ENCODE measurements at places on chromosomes 5 and 9. TPM values are rescaled to one million over a fixed set of nuclear protein-coding genes. Genes with fewer than 3 reads are reported as not detected.
A peak's percentile ranks its signal among the peaks of the same experiment; 100 is the strongest.

DNA sequence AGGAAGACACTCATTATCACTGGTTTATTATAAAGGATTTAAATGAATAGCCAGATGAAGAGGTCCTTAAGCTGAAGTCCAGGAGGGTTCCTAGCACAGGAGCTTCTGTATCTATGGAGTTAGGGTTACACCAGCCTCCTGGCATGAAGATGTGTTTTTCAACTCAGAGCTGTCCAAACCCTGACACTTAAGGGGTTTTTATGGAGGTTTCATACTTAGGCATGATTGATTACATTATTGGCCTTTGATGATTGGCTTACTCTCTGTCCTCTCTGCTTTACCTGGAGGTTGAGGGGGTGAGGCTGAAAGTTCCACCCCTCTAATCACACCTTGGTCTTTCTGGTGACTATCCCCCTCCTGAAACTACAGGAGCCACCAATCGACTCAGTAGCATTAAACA, 84.9 kb upstream of the ZNF169 start:
- peak overlapping the region; percentile 33 for H3K4me3 ChIP-seq
- H3K27ac ChIP-seq = 0 out of 2 replicates have a peak overlapping the region, but pooled peaks have one; percentile 8
- H3K36me3 ChIP-seq = peaks cover 5% of the 10 kb centered on the region
- peaks cover 58% of the 10 kb centered on the region for H3K4me1 ChIP-seq
- no peaks in the 10 kb centered on the region for H3K27me3 ChIP-seq

DNA sequence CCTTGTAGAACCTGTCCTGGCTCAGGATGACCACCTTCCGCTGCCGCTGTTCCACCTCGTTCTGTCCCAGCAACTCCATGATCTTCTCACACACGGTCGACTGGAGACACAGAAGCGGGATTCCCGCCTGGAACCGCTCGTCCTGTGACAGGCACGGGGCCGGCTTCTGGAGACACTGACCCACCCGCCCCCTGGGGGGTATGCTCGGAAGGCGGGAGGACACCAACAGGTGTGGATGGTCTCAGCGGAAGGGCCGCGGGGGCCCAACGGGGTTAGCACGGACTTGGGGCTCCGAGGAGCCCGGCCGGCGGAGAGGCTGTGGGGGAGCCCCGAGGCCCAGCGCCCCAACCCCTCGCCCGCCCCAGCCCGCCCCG, 530 bp downstream of the UCK1 start:
- no peak for DNase-seq
- H3K36me3 ChIP-seq = peaks cover 2% of the 10 kb centered on the region
- no peaks in the 10 kb centered on the region for H3K27me3 ChIP-seq
- H3K4me3 ChIP-seq = peak overlapping the region; percentile 81
- peaks cover 4% of the 10 kb centered on the region for H3K4me1 ChIP-seq

DNA sequence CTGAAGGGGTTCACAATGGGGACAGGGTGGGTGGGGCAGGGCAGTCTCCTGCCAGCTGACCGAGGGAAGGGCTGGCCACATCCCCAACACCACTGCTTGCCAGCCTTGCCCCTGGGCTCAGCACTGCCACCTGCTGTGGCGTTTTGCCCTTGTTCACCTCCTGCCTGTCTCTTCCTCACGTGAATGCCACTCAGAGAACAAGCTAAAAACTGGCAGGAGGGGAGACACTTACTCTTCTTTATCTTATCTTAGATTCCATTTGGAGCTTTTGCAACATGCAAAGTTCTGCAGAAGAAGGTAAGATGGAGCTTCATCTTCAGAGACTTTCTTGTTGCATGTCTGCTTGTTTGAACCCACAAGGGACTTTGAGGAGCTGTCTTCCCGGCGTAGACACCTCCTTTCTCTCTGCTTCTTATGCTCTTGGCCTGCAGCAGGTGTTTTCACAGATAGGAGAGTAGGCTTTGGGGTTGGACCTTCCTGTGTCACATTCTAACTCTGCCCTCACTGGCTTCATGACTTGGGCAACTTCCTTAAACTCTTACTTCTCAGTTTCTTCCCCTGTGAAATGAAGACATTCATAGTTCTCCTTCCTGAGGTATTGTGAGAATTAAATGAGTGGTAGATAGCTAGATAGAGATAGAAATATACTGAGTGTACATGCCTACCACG, 4.1 kb downstream of the LRSAM1 start:
- H3K27ac ChIP-seq = no peak overlapping the region
- H3K4me3 ChIP-seq = no peak overlapping the region
- DNase-seq = no peak
- peaks cover 6% of the 10 kb centered on the region for H3K4me1 ChIP-seq
- H3K27me3 ChIP-seq = no peaks in the 10 kb centered on the region

DNA sequence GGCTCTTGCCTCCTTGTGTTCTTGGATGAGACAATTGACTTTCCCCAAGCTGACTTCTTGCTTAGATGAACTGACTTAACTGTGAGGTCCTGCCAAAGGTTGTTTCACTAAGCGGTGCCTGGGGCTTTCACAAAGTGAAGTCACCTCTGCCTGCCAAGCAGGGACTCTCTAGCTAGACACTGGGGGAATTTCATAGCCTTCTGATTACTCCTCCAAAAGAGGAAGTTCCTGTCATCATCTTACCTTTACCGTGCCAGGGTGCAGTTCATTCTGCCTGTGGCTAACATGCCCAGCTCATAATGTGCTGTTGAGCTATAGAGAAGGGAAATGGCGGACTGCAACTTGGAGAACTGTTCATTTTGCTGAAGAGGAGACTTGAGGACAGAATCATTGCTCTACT, 472.0 kb upstream of the WWC1 start:
- H3K4me1 ChIP-seq = no peaks in the 10 kb centered on the region
- H3K27ac ChIP-seq = no peak overlapping the region
- H3K4me3 ChIP-seq = no peak overlapping the region

DNA sequence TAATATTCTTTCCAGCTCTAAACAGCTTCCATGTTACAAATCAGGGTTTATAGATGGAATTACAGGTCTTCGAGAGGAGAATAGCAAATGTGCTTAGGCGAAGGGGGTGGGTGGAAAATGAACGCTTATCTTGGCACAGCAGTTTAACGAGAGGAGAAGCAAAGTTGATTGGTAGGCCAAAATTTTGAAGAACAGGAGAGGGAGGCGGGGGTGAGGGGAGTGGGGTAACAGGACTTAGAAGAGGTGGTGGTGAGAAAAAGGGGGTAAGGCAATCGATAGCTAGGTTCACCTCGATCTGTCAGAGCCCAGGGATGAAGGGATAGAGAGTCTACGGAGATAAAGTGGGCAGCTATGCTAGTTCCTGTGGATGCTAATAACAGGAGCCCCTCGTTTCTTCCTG, 764 bp downstream of the ANKRA2 start:
- H3K36me3 ChIP-seq = no peaks in the 10 kb centered on the region
- H3K27ac ChIP-seq = peak overlapping the region; percentile 86
- no peak for DNase-seq
- peak overlapping the region; percentile 90 for H3K4me3 ChIP-seq
- H3K27me3 ChIP-seq = no peaks in the 10 kb centered on the region
- H3K4me1 ChIP-seq = no peaks in the 10 kb centered on the region

DNA sequence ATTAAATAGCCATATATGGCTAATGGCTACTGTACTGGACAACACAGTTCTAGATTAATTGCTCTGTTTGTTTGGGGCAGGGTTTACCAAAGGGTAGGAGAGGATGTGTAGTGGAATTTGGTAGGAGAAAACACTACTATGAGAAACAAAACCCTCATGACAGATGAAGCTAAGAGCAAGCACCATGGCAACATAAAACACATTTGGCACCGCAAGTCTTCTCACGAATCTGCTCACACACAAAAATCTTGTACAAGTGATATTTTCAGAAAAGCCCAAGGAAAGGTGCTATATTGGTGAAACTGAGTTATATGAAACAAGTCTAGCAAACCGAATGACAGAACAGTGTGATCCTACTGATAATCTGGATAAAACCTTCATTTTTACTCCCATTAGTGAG, 38.5 kb downstream of the CSF2 start:
- DNase-seq = no peak
- H3K27ac ChIP-seq = no peak overlapping the region
- no peaks in the 10 kb centered on the region for H3K27me3 ChIP-seq
- H3K4me3 ChIP-seq = no peak overlapping the region

- no peak for DNase-seq
- no peak overlapping the region for H3K4me3 ChIP-seq
- peaks cover 12% of the 10 kb centered on the region for H3K4me1 ChIP-seq
- H3K27me3 ChIP-seq = no peaks in the 10 kb centered on the region
Measured at GRCh38 chr5:178150977-178151734, 2.5 kb downstream of the NHP2 start.

- no peaks in the 10 kb centered on the region for H3K36me3 ChIP-seq
- DNase-seq = no peak
- no peaks in the 10 kb centered on the region for H3K27me3 ChIP-seq
- no peaks in the 10 kb centered on the region for H3K4me1 ChIP-seq
- no peak overlapping the region for H3K27ac ChIP-seq
- H3K4me3 ChIP-seq = no peak overlapping the region
Measured at GRCh38 chr5:39342460-39342859, 21.8 kb downstream of the C9 start.

GRCh38 chr9:109335929-109336328, 15.1 kb upstream of the EPB41L4B start:
- peaks cover 3% of the 10 kb centered on the region for H3K27me3 ChIP-seq
- H3K36me3 ChIP-seq = no peaks in the 10 kb centered on the region
- H3K4me1 ChIP-seq = no peaks in the 10 kb centered on the region

CCL21 gene
- 0.26 TPM for total RNA-seq

DNA sequence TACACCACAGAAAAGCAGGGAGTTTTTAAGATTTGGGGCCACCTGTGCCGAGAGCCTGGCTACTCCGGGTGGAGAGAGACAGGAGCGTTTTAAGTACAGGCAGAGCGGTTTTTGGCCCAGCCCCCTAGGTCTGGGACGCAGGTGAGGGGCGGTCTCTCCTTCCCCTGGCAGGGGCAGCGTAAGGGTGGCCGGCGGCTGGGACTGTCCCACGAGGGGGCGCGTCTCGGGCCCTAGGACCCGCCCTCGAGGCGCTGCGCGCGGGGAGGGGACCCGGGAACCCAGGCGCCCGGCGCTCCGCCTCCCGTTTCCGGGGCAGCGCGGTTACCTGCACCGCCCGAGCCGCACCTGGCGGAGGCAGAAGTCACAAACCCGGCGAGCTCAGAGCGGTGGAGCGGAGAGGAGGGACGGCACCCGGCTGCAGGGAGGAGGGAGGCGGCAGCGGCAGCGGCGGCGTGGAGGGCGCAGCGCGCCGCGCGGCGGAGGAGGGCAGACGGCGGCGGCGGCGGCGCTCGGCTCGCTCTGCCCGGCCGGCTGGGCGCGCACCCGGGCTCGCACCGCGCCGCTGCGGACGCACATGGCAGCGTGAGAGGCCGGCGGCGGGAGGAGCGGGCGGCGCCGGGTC, at the start of gene WWC1:
Gene WWC1 (plus strand): TSS at position 304 of the 622 bp plus-strand sequence. CDS start 508 bp downstream, outside the sequence.
- no peak within 1 kb of the TSS for H3K27ac ChIP-seq
- H3K36me3 ChIP-seq = no peaks in the 10 kb centered on the region
- DNase-seq = peak; percentile 31
- no peaks in the 10 kb centered on the region for H3K27me3 ChIP-seq
- peaks cover 27% of the 10 kb centered on the region for H3K4me1 ChIP-seq

- no peaks in the 10 kb centered on the region for H3K27me3 ChIP-seq
- H3K4me1 ChIP-seq = peaks cover 8% of the 10 kb centered on the region
- H3K4me3 ChIP-seq = no peak overlapping the region
- no peak for DNase-seq
Measured at GRCh38 chr9:124879226-124879625, 17.3 kb downstream of the ARPC5L start.

GZMA gene
- not detected for total RNA-seq

- H3K4me3 ChIP-seq = no peak overlapping the region
- no peak for DNase-seq
- H3K27ac ChIP-seq = peak overlapping the region; percentile 11
- no peaks in the 10 kb centered on the region for H3K36me3 ChIP-seq
- no peaks in the 10 kb centered on the region for H3K27me3 ChIP-seq
Measured at GRCh38 chr5:137856916-137857862, 10.5 kb upstream of the MYOT start.

ORM2 gene
- total RNA-seq = 0.64 TPM

DNA sequence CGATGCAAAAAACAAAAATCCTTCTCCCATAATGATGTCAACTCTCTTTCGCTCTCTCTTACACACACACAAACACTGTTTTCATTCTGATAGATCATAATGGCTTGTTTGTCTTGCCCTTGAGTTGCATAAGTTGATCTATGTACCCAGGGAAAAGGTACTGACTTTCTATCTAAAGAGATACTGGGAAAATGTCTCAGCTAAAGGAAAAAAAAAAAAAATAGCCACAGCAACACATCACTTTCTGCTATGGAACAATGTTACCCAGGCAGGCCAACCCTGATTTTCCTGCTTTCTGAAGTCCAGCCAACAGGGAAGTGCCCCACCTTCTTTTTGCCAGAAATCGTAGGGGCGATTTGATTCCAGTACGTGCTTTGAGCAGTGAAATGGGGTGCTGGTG, 212.6 kb upstream of the ACTBL2 start:
- no peaks in the 10 kb centered on the region for H3K27me3 ChIP-seq
- H3K4me1 ChIP-seq = no peaks in the 10 kb centered on the region
- DNase-seq = no peak

DNA sequence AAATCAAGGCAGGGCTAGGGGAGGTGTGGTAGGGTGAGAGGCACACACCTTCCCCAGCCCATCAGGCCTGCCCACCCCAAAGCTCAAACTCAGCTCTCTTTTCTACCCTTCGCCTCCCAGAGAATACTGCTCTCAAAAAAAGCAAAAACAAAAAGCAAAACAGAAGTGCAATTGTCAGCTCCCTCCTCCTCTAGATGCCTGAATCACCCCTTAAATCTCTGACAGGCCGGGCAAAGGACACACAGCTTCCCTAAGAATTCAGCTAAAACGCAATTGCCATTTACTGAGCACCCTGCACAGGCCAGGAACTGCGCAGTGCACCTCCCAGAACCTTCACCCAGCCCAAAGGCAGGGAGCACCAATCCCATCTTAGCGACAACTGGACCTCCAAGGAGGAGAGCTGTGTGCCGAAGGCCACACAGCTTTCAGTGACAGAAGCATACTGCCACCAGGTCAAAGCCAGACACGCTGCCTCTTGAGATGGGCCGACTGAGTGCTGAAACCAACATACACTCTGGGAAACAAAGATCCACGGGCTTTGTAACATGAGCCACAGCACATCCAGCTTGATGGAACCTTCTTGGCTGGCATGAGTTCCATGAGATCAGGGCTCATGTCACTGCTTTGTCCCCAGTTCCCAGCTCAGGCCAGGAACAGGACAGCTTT, 53.4 kb upstream of the STXBP1 start:
- no peak for DNase-seq
- no peaks in the 10 kb centered on the region for H3K27me3 ChIP-seq
- no peak overlapping the region for H3K27ac ChIP-seq
- no peak overlapping the region for H3K4me3 ChIP-seq
- no peaks in the 10 kb centered on the region for H3K4me1 ChIP-seq

ARID3C gene
- 0.24 TPM for total RNA-seq

SH3TC2 gene
- total RNA-seq = not detected

DNA sequence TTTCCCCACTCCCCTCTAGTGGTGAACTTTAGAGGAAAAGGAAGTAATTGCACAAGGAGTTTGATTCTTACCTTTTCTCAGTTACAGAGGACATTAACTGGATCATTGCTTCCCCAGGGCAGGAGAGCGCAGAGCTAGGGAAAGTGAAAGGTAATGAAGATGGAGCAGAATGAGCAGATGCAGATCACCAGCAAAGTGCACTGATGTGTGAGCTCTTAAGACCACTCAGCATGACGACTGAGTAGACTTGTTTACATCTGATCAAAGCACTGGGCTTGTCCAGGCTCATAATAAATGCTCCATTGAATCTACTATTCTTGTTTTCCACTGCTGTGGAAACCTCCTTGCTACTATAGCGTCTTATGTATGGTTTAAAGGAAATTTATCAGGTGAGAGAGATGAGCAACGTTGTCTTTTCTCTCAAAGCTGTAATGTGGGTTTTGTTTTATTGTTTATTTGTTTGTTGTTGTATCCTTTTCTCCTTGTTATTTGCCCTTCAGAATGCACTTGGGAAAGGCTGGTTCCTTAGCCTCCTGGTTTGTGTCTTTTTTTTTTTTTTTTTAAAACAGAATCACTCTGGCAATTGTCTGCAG, 25.3 kb downstream of the SLC22A5 start:
- no peak overlapping the region for H3K4me3 ChIP-seq
- H3K36me3 ChIP-seq = no peaks in the 10 kb centered on the region
- DNase-seq = no peak
- H3K4me1 ChIP-seq = peaks cover 9% of the 10 kb centered on the region

Data from GM12878 (cell line).